ENCODE measurements at places on chromosomes 16 and 17. TPM values are rescaled to one million over a fixed set of nuclear protein-coding genes. Genes with fewer than 3 reads are reported as not detected.

NKD1 gene
- total RNA-seq, result 2.1 TPM

RNU2-1 gene
- total RNA-seq, result 5,470 TPM

CX3CL1 gene
- total RNA-seq, result 0.07 TPM

- no peak for DNase-seq
Observed at GRCh38 chr17:59804901-59805465, 87.8 kb downstream of the TUBD1 start.

DNA sequence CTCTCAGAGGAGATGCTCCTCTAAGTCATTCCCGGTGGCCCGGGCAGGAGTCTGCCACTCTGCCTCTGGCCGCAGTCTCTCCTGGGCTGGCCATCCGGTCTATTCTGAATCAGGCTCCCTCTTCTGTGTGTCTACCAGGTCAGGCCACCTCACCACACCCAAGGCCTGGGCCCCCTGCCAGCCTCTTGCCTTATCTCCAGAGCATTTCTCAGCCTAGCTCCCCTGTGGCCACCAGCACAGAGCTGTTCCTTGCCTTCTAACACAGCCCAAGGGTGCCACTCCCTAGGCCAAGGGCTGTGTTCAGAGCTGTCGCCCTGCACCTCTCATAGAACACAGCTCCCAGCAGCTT, 55.3 kb downstream of the MYO18A start:
- no peak for DNase-seq

GRCh38 chr17:75552425-75553294, 27.2 kb downstream of the LLGL2 start:
- DNase-seq, result no peak

DNA sequence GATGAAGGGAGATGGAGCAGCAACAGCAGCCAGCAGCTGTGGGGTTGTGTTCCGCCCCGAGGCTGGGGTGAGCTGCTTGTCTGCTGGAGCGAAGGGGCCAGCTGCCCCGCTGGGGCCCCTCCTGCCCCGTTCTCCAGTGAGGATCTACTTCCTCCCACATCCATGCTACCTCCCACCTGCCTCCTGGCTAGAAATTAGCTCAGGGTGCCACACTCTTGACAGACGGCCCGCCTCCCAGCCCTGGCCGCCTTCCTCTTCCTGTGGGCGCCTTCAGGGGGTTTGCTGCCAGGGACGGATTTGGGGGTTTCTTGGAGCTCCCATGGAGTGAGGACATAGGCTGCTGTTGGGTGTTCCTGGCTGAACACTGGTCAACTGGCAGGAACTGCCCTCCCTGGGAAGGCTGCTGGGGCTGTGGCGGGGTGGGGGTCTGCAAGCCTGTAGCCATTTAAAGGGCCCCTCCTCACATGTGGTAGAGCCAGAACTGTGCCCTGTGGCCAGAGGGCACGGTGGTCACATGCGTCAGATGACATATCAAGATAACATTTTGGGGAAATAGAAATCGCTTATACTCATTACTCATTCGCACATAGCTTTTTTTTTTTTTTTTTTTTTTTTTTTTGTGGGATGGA, 13.1 kb downstream of the TBC1D24 start:
- no peak for DNase-seq

DNA sequence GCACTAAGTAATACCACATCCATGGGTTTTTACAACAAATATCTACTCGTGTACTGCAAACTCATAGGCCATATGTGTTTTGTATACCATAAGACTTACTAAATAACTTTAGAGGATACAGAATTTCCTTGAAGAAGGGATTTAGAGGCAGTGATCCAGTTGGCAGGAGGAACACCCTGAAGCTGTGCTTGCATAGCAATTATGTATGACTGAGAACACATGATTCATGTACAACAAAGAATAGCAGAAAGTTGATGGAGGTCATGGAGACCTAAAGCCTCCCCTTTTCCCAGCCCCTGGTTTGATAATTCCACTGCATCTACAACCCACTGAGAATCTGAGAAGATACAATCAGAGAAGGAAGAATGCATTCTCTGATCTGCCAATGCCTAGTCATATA, 83.8 kb upstream of the PMFBP1 start:
- no peak for DNase-seq

- no peak for DNase-seq
Observed at GRCh38 chr16:65984296-65984695, 382.2 kb upstream of the CDH5 start.

DNA sequence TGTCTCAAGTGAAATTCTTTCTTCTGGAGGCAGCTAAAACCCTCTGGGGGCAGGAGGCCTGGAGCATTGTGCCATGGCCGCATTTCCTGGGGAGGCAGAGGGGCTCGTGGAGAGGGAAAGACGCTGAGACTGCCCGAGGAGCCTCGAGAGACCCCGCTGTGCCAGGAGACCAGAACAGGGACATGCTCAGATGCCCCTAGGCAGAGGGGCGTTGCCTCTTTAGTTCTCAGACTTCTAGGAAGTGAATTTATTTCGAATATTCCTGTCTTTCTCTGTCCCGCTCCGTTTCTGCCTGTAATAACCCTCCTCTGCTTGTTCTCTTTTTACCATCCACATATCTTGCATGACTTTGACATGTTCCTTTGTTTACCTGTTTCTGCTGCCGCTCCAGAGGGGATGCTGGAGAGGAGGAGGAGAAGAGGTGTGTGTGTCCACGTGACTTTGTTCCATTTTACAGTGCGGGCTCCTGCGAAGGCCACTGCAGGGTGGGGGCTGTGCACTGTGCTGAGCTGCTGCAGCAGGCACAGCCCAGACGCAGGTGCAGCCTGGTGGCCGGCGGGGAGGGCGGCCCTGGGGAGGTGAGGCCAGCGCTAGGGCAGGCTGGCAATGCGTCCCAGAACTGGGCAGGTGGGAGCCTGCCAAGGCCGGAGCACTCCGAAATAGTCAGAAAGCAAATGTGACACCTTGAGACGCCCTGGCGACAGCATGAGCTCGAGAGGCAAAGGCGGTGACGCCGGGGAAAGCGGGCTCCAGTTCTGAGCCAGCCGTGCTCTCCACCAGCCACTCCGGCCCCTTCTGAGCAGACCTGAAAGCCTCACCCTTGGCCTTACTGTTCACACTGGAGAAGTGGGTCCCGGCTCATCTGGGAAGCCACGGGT, 29.9 kb downstream of the CIBAR2 start:
- DNase-seq, result no peak
